ENCODE measurements at places on chromosomes 5 and 9. TPM values are rescaled to one million over a fixed set of nuclear protein-coding genes. Genes with fewer than 3 reads are reported as not detected.

LPCAT1 gene
- total RNA-seq = 31.2 TPM

NIM1K gene
- total RNA-seq = 0.57 TPM

ECM2 gene
- total RNA-seq = not detected

TLR4 gene
- total RNA-seq = not detected

FBXL7 gene
- total RNA-seq = not detected

CTSV gene
- total RNA-seq = 0.95 TPM

PPP3R2 gene
- not detected for total RNA-seq

PKD2L2 gene
- not detected for total RNA-seq

CYLC2 gene
- total RNA-seq = not detected

ARAP3 gene
- 2.2 TPM for total RNA-seq

GTF2H2 gene
- 61.7 TPM for total RNA-seq

KLHL3 gene
- total RNA-seq = 2.0 TPM

HK3 gene
- total RNA-seq = not detected

TTF1 gene
- total RNA-seq = 27.1 TPM

CARD9 gene
- total RNA-seq = 0.22 TPM
